ENCODE measurements at places on chromosomes 5 and 9.

DNA sequence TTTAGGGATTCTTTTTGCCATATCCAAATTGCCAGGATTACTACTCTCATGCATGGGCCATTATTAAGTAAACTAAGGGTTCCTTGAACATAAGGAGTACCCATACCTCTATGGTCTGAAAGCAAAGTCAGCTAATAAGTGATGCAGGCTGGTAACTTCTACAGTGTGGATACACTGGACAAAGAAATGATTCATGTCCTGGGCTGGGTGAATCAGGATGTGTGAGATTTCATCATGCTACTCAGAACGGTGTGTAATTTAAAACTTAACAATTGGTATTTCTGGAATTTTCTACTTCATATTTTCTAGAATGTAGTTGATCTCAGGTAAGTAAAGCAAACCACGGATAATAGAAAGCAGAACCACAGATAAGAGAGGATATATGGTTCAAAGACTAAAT is 428.8 kb downstream of the CHSY3 start:
- DNase-seq: no peak

GRCh38 chr9:33159777-33160127 is 7.4 kb downstream of the B4GALT1 start:
- DNase-seq: no peak

DNA sequence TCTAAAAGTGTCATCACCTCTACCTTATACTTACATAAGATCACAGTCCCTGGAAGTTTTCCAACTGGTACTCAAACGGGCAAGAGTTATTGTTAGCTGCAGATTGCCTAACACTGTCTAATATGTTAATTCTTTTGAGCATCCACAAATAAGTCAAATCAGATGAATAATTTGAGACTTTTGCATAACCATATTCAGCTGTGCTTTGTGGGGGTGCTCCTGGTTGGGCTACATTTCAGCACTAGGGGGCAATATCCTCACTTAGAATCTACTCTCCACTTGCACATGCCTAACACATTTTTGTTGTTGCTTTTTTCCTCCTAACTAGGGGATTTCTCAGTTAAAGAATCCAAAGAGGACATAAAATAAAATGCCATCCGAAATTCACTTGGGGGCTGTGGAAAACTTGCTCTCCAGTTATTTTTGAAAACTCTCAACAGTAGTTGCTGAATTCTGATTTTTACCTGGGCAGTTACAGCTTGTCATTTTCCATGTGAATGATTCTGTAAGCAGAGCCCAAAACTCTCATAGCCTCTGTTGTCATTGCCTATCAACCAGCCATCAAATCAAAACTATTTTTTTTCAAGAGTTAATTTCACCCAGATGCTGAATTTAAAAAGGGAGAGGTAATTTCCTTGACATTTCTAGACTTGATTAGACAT is 71.5 kb downstream of the TRIM36 start:
- DNase-seq: no peak

- DNase-seq: no peak
These were observed 24.2 kb upstream of the STOM start for GRCh38 chr9:121394292-121394691.

DNA sequence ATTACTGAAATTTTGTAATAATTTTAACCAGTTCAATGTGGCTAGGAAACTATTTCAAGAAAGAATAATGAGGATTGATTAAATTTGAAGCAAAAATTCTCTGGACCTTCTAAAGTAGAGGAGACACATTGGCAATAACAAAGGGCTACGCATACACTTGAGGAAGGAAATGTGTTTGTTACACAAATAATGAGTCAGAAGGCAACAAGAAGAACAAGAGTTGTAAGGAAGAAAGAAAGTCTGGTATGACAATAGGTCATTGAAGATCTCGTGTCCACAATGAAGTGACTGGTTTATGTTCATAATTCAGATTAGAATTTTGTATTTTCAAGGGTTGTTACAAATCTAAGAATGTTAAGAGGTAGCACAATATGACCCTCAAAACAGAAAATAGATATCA is 25.8 kb downstream of the ST8SIA4 start:
- DNase-seq: no peak

- no peak for DNase-seq
These were observed 88.8 kb downstream of the NR3C1 start for GRCh38 chr5:143314659-143315058.

DNA sequence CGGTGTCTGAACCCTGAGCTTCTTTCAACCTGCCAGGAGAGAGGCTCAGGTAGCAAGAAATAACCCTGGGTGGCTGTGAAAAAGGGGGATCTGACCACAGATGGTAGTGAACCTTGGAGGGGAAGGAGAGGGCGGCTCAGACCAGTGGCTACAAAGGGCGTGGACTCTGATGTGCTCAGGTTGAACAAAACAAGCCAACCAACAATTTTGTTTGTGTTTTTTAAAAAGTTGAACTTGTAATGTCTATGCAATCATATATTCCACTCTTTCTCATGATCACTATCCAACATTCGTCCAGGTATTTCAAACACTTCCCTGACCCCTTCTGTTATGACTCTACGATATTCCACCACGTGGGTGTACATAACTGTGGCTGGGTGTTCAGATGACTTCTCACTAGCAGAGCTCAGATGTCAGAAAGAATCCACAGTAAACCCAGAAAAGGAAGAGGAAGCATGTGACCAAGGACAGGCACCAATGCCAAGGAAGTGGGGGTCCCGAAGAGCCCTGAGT is 20.0 kb downstream of the PTPN3 start:
- DNase-seq: no peak

- no peak for DNase-seq
These were observed 77.6 kb upstream of the CEP78 start for GRCh38 chr9:78158286-78158685.

DNA sequence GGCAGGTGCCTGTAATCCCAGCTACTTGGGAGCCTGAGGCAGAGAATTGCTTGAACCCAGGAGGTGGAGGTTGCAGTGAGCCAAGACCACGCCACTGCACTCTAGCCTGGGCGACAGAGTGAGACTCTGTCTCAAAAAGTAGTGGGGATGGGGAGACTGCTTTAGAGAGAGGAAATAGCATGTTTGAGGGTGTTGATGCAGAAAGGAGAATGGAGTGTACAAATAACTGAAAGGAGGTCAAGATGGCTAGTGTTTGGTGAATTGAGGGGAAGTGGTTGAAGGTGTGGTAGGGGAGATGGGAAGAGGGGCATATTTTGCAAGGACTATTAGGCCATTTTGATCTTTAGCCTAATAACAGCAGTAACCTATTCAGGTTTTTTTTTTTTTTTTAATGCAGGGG is 18.2 kb downstream of the TENT2 start:
- DNase-seq: no peak

DNA sequence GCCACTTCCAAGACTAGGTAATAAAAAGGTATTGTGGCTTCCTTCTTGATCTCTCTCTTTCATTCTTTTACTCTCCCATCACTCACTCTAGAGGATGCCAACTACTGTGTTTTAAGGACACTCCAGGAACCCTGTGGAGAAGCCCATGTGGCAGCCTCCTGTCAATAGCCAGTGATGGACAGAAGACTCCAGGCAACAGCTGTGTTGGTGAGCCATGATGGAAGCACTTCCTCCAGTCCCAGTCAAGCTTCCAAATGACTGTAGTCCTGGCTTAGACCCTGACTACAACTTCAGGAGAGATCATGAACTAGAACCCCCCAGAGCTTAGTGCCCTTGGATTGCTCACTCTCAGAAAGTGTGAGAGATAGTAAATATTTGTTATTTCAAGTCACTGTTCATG is 123.9 kb downstream of the PPP2R2B start:
- DNase-seq: no peak

DNA sequence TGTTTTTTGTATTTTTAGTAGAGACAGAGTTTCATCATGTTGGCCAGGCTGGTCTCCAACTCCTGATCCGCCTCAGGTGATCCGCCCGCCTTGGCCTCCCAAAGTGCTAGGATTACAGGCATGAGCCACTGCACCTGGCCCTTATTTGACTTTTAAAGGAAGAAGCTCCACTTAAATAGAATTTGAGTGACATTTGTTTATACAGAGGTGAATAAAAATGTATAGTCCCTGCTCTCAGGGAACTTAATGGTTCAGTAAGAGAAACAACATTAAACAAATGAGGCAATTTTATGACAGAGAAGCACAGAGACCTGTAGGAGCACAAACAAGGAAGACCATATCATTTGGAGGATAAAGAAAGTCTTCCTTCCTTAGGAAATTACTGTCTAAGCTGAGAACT is 65.7 kb downstream of the C9orf152 start:
- no peak for DNase-seq

DNA sequence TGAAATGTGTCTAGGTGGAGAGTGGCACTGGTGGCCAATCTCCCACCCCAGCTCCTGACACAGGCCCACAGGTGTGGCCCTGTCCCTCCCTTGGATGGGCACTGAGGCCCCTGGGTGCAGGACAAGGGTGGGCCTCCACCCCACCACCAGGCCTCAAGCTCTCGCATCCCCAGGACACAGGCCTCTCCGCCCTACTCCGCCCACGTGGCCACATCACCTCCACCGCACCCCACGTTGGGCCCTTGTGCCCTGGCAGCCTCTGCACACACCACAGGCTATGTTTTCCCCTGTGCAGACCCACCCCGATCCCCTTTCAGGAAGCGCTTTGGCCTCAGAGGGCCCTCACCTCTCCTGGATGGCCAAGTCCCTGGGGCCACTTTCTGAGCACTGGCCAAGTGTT is 54.7 kb downstream of the SECISBP2 start:
- DNase-seq: no peak

- DNase-seq: peak; percentile 21
These were observed 51.2 kb downstream of the RALGPS1 start for GRCh38 chr9:126965541-126966428.

DNA sequence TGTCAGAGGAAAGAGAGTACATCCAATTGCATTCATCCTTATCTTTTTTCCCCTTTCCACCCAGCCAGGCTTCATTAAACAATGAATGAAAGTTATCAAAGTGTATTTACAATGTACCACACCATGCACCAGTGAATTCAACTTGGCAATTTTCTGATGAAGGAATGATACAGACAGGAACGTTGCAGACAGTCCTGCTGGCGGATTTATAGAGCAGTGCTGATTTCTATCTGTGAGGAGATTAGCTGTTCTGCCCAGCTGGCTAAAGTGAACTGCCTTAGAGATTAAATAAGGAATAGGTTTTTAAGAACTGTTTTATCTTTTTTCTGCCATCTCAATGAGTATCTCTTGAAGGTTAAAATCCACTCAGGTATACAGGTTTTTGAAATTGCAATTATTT is 403.9 kb downstream of the CDH18 start:
- DNase-seq: no peak

DNA sequence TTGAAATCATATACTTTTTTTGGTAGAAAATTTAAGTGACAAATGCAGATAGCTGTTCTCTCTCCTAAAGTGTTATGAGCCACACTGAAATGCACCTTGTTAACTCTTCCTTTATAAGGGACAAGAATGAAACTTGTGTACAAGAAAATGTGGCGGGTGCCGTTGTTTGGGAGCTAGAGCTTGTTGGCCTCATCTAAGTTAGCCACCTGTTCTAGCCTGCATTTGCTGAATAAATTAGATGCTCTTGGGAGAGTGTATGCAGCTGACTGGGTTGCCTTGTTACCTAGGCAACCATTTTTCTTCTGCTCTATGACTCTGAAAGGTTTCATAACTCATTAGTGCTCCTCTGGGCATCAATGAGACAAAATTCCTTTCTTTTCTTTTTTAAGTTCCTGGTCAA is 174.3 kb downstream of the TAF11L14 start:
- DNase-seq: no peak

DNA sequence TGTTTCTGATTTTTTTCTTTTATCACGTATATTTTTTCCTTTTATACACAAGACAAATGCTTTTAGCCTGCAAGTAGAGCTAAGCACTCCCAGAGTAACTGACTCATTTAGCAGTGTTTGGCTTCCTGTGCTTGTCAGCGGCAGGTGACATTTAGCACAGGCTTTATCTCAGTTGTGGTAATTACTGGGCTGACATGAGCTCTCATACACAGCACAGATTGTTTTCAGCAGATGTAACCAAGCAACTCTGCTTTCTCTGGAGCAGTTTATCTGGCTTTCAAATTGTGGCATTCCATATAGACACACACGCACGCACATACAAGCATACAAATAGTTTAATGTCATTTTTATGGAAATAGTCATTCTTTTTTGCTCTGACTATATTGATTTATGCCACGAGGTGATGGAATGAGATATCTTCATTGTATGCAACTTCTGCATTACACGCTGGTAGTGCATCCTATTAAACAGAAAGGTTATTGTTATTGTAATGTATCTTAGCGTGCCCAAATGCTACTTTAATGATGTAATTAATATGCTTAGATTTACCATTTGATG is 379.0 kb upstream of the GRAMD2B start:
- DNase-seq: no peak

- DNase-seq: no peak
These were observed 169.8 kb downstream of the MAN2A1 start for GRCh38 chr5:109859537-109859936.

DNA sequence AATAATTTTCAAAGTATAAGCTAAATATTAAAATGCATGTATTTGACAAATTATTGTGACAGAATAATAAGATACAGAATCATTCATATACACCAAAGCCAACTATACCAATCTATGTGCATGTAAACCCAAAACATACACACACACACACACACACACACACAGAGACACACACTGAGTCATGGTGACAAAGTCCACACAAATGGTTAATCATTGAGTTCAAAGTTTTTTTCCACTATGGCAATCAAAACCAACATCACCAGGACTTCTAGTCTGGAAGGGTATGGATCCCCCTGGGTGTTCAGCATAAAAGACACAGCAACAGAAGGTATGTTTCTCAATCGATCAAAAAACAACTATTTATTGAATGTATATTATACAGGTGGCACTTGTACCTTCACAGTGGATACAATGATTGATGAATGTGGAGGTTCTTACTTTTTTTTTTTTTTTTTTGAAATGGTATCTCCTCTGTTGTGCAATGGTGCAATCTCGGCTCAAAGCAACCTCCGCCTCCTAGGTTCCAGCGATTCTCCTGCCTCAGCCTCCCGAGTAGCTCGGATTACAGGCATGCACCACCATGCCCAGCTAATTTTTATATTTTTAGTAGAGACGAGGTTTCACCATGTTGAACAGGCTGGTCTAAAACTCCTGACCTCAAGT is 137.0 kb downstream of the PDE4D start:
- DNase-seq: no peak

DNA sequence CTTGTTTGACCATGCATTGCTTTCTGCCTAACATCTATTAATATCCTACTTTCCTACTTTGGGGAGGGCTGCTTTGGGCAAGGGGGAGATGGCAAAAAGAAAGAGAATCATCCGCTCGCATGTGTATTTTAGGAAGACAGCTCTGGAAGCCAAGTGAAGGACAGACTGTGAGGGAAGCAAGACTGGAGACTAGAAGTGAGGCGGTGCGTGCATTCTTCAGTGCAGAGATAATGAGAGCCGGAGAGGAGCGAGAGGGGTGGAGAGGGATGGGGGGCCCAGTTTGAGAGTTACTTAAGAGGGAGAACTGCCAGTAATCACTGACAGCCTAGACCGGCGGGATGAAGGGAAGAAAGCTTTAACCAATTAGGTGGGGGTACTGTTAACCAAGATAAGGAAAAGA is 151.7 kb upstream of the RAPGEF1 start:
- DNase-seq: no peak

GRCh38 chr5:133690746-133691145 is 78.4 kb upstream of the FSTL4 start:
- DNase-seq: no peak

- peak; percentile 50 for DNase-seq
These were observed 87.8 kb upstream of the TNFAIP8 start for GRCh38 chr5:119267958-119268386.
